ENCODE measurements at places on chromosomes 16 and 17.

DNA sequence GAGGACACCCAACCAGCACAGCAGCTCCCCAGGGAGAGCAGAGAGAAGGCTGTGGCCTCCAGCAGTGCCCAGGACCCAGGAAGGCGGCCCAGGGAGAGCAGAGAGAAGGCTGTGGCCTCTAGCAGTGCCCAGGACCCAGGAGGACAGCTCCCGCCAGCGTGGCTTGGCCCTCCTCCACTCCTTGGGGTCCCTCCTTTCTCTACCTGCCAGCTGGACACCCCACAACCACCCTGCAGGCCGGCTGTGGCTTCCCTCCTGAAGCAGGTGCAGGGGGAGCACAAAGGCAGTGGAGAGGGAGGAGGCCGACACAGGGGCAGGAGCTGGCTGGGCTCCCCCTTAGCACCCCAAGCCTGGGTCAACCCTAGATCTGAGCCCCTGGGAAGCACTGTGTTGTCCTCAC is 54.1 kb upstream of the FASN start:
- no peak for DNase-seq

DNA sequence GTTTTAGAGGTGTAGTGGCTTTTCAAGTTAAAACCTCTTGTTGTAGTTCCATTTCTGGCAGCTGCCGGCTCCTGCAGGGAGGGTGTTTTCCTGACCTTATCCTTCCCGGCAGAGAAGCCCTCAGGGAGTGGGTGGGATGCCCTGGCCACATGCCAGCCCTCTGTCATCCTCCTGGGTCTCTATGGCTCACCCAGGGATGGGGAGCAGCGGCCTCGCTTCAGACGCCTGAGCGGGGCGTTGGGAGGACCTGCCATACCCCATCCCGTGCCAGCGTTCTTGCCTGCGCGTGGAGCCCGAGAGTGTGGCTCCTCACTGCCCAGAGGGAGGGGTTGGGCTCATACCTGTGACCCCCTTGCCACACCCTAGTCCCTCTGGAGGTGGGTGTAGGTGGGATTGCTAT is 11.9 kb downstream of the KCNJ12 start:
- DNase-seq = no peak

DNA sequence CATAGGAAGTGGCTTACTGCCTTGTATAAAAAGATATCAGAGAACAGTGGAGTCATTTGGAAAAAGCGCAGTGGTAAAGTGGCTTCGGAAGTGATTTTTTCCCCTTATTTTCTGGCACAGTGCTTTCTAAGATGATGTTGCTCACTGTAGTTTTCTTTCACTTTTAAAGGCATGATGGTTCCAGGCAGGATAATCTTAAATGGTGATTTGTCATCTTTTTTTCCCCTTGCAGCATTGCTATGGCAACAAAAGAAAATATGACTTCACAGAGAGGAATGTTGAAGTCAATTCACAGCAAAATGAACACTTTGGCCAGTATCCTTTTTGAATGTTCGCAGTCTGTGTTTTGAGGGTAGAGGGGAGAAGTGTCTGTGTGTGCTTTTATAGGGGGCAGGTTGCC is 42.5 kb downstream of the GOSR1 start:
- DNase-seq = peak; percentile 60

- DNase-seq = no peak
These were observed 31.8 kb upstream of the MAF start for GRCh38 chr16:79632289-79632688.

GRCh38 chr16:30829130-30830071 is 42.4 kb upstream of the ZNF629 start:
- DNase-seq = no peak

- DNase-seq = no peak
These were observed 17.3 kb downstream of the CCR7 start for GRCh38 chr17:40547785-40548478.

DNA sequence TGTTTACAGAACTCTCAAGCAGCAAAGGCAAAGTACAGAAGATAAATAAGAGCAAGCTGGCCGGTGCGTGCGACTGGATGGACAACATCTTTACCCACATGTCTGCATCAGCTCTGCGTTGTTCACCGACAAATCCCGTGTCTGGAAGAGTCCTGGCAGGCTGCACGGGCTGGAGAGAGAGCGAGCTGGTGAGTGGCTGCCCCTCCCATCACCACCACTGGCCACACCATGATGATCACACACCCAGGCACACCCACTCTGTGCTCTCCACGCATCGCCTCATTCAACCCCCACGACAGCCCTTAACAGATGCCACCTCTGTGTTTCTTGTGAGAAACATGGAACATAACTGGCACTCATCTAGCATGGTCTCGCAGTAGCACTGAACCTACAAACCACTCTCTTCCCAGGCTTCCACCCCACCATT is 59.2 kb downstream of the ANKRD11 start:
- DNase-seq = no peak
